T-helper 2 cell treated with Interferon-gamma antibody and Interleukin-4, amounts not matched to agents 100 ng/mL and 5 ng/mL, for 36 hours (primary cell): ENCODE measurements at places on chromosomes 1 and 21. TPM values are rescaled to one million over a fixed set of nuclear protein-coding genes. Genes with fewer than 3 reads are reported as not detected.

The DDR2 gene
- 0.11 and 0.16 TPM in 2 replicates for total RNA-seq

The BCAN gene
- total RNA-seq: not detected in 2 replicates

The SPRR2G gene
- not detected in 2 replicates for total RNA-seq

The KLHL17 gene
- total RNA-seq: 23.8 and 26.3 TPM in 2 replicates

The CYP4Z1 gene
- total RNA-seq: not detected in 2 replicates

The CNR2 gene
- 0.16 TPM in 2 replicates for total RNA-seq

The NES gene
- total RNA-seq: not detected in 2 replicates

The SUSD4 gene
- 1.7 and 2.4 TPM in 2 replicates for total RNA-seq

The KRTAP19-1 gene
- not detected in 2 replicates for total RNA-seq

The CLCA4 gene
- not detected in 2 replicates for total RNA-seq

The FCGR3A gene
- 0.11 TPM in 1 of 2 replicates, not detected in the other for total RNA-seq

The LY9 gene
- 8.5 and 9.2 TPM in 2 replicates for total RNA-seq

The TFF2 gene
- total RNA-seq: not detected in 2 replicates

The PROX1 gene
- total RNA-seq: not detected in 2 replicates

The ATAD3C gene
- total RNA-seq: 0.16 and 0.93 TPM in 2 replicates

The RAB3B gene
- total RNA-seq: 0.05 TPM in 2 replicates

The CYP4A22 gene
- total RNA-seq: not detected in 2 replicates

The TMEM61 gene
- total RNA-seq: not detected in 2 replicates

The ZNF648 gene
- not detected in 2 replicates for total RNA-seq

The MTMR11 gene
- total RNA-seq: 5.4 and 6.8 TPM in 2 replicates

The AGMAT gene
- 20.2 and 20.4 TPM in 2 replicates for total RNA-seq

The GABRD gene
- total RNA-seq: 0.18 TPM in 1 of 2 replicates, not detected in the other

The GRIK1 gene
- not detected in 2 replicates for total RNA-seq

The GUCA2A gene
- total RNA-seq: not detected in 2 replicates

The SPRR1A gene
- not detected in 2 replicates for total RNA-seq

The IKBKE gene
- total RNA-seq: 92.0 and 98.6 TPM in 2 replicates

The YY1AP1 gene
- total RNA-seq: 76.2 and 76.4 TPM in 2 replicates

The IL19 gene
- total RNA-seq: 0.95 TPM in 1 of 2 replicates, not detected in the other

The SORT1 gene
- total RNA-seq: 5.8 and 6.2 TPM in 2 replicates

The MCOLN2 gene
- 41.5 and 42.7 TPM in 2 replicates for total RNA-seq

The ATP1A4 gene
- total RNA-seq: not detected in 2 replicates

The TRPM2 gene
- total RNA-seq: 17.8 and 20.6 TPM in 2 replicates

The RBM11 gene
- total RNA-seq: 0.11 TPM in 1 of 2 replicates, not detected in the other

The UBE2G2 gene
- total RNA-seq: 97.9 and 106 TPM in 2 replicates

The AK4 gene
- total RNA-seq: 44.0 and 48.5 TPM in 2 replicates

The KCNK1 gene
- 6.0 and 6.8 TPM in 2 replicates for total RNA-seq

The ARTN gene
- 0.48 and 0.64 TPM in 2 replicates for total RNA-seq

The CRP gene
- not detected in 2 replicates for total RNA-seq

The GUCA2B gene
- not detected in 2 replicates for total RNA-seq

The EVA1C gene
- total RNA-seq: 1.9 and 3.2 TPM in 2 replicates

The MROH9 gene
- total RNA-seq: not detected in 2 replicates

The TSPAN2 gene
- total RNA-seq: 3.3 and 3.4 TPM in 2 replicates

The TNFAIP8L2 gene
- 27.7 and 28.5 TPM in 2 replicates for total RNA-seq

The GJA8 gene
- not detected in 2 replicates for total RNA-seq

The RGS16 gene
- total RNA-seq: 10.2 and 10.7 TPM in 2 replicates

The CAMK1G gene
- not detected in 2 replicates for total RNA-seq

The APCS gene
- total RNA-seq: not detected in 2 replicates

The WNT3A gene
- not detected in 2 replicates for total RNA-seq

The CAMSAP2 gene
- total RNA-seq: 0.07 and 0.18 TPM in 2 replicates

The LCE1E gene
- not detected in 2 replicates for total RNA-seq

The TNNT2 gene
- not detected in 2 replicates for total RNA-seq

The AADACL4 gene
- total RNA-seq: not detected in 2 replicates

The NUDT4B gene
- total RNA-seq: 0.36 and 1.4 TPM in 2 replicates

The IL22RA1 gene
- total RNA-seq: not detected in 2 replicates

The TPTE gene
- total RNA-seq: not detected in 2 replicates

The EFNA1 gene
- not detected in 2 replicates for total RNA-seq

The CHIA gene
- total RNA-seq: not detected in 2 replicates
